ENCODE measurements at places on chromosomes 2 and 18. TPM values are rescaled to one million over a fixed set of nuclear protein-coding genes. Genes with fewer than 3 reads are reported as not detected.

NFE2L2 gene
- total RNA-seq, result 147 TPM

AP1S3 gene
- 9.8 TPM for total RNA-seq

ZNF804A gene
- total RNA-seq, result 1.2 TPM

ARHGEF33 gene
- 0.74 TPM for total RNA-seq

GPR155 gene
- total RNA-seq, result 6.6 TPM

ZBTB7C gene
- total RNA-seq, result 40.5 TPM

YPEL5 gene
- total RNA-seq, result 83.5 TPM

ZNF892 gene
- total RNA-seq, result 2.7 TPM

DNA sequence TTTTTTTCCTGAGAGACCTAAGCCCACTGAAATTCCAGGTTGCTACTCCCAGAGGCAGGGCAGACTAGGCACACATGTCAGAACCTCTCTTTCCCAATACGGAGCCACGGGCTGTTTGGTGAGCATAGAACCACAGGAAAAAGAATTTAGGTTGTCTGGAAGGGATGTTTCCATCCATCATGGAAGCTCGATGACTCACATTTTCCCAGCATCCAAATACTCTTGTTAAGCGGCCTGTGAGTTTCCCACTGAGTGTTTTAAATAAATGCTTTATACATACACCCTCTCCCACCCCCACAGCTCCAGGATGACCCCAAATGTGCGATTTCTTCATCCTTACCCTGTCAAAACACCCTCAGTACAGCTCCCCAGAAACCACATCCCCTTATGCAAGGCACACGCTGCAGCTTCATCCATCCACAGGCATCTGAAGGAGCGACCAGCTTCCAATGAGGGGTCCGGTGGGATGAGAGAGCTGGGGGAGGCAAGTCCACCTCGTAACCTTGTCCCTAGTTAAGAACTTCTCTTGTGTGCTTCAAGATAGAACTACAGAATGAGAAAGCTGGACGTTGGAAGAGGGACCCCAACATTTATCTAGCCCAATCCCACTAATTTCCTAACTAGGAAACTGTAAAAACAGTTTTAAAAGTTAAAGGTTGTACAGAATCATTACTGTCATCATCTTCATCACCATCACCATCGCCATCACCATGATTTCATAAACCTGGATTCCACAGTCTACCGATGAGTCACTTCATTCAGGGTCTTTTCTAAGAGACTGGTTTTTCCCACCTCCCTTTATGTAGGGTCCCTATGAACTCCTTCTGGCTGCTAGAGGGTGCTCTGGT lies 63.5 kb upstream of the FZD7 start:
- no peak for DNase-seq

GRCh38 chr2:176135035-176135440 lies 5.5 kb downstream of the HOXD8 start:
- no peak for DNase-seq

- no peak for DNase-seq
Measured at GRCh38 chr2:47488870-47489584, 86.1 kb downstream of the MSH2 start.

Measured in vagina (tissue), 2 donors.